ENCODE measurements at places on chromosomes 16 and 17.

- DNase-seq = no peak
Measured at GRCh38 chr17:77600346-77600745, 358.2 kb upstream of the TNRC6C start.

DNA sequence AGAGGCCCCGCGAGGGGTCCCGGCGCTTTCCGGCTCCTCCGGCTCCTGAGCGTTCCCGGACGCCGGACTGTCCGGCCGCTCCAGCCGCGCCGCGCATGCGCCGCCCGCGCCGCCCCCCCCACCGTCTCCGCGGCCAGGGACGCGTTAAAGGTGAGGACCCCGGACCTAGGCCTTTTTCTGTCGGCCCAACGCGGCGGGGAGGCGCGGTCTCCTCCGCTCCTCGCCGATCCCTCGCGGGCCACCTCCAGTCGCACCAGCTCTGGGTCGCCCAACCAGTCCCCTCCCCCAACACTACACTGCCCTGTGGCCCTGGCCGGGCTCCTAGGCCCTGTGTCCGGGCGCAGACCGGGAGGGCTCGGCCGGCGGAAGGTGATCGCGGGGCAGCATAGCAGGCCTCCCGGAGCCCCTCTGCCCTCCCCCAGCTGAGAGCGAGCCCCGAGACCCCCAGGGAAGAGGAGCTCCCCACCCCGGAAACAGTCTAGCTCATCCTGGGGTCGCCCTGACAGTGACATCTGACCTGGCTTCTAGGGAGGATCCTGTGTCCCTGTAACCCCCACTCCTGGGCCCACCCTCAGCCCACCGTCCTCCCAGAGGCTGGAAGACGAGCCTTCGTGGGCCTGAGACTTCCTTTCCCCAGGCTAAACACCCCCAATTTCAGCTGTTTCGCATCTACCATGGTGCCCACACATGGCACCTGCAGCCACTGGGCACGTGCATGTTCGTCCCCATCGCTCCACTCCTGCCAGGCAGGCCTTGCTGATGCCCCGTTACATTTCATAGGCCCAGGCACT is 14.7 kb upstream of the BCAR1 start:
- no peak for DNase-seq

GRCh38 chr17:82296511-82297279 is 20.7 kb downstream of the CD7 start:
- no peak for DNase-seq

GRCh38 chr17:8846768-8847211 is 20.7 kb downstream of the PIK3R6 start:
- no peak for DNase-seq

DNA sequence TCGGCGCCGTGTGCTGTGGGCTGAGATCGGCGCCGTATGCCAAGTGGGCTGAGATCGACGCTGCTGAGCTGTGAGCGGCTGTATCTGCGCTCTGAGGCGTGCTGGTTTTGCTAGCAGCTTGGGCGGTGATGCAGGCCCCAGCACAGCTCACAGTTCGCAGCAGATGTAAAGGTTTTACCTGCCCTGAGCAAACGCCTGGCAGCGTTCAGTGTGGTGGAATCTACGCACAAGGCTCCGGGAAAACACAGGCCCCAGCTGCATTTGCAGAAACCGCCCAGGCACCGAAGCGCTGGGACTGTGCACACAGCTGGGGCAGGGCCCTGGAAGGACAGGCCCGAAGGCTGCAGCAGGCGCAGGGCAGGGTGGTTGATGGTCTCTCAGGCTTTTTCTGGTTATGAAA is 8.0 kb upstream of the ZNF469 start:
- DNase-seq = no peak

GRCh38 chr16:9526791-9527190 is 435.3 kb downstream of the HAPSTR1 start:
- no peak for DNase-seq

- DNase-seq = no peak
Measured at GRCh38 chr17:74446551-74447500, 14.9 kb downstream of the GPRC5C start.

DNA sequence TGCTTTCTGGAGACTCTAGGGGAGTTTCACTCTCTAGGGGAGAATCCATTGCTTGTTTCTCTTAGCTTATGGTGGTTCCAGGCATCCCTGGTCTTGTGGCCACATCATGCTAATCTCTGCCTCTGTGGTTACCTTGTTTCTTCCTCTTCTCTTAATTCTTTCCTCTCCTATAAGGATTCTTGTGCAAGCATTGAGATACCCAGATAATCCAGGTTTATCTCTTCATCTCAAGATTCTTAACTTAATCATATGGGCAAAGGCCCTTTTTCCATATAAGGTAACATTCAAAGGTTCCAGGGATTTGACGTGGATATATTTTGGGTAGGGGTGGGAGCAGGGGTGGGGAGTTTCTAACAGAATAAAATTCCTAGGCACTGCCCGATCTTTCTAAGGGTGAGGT is 32.6 kb downstream of the FAM20A start:
- DNase-seq = no peak

- DNase-seq = peak; percentile 44
Measured at GRCh38 chr16:84648595-84649510, 542 bp downstream of the KLHL36 start.

GRCh38 chr17:38509772-38510420 is 81.6 kb downstream of the ARHGAP23 start:
- no peak for DNase-seq

- no peak for DNase-seq
Measured at GRCh38 chr16:72939247-72939646, 108.7 kb downstream of the ZFHX3 start.

DNA sequence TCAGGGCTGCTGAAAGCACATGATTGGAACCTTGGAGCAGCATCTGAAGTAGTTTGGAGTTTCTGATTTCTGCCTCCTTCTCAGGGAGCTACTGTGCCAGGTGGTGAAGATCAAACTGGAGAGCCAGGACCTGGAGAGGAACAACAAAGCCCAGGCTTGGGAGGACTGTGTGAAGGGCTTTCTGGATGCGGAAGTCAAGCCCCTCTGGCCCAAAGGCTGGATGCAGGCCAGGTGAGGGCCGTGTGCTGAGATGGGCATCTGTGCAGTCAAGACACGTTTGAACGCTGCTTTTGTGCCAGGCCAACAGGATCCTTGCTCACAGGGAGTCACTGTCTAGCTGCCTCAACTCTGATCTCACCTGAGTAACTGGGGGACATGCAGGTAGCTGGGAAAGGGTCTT is 23.8 kb downstream of the UBN1 start:
- no peak for DNase-seq

GRCh38 chr17:40038882-40039513 is 15.2 kb downstream of the MED24 start:
- DNase-seq = no peak

DNA sequence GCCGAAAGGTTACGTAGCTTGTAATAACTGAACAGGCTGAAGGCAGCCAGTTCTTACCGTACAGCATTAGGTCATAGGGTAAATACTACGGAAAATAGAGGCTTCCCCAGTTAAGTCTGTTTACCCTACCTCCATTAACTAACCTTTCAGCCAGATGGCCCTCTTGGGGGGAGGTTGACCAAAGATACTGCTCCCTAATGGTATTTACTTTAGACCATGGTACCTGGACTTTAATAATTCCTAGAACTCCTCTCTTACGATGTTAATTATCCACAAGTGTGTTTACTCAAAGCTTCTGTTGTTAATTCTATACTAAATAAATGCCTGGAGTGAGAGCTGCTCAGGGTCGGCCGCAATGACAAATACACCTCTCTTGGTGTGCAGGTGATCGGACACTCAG is 9.8 kb upstream of the ADAT1 start:
- DNase-seq = no peak

DNA sequence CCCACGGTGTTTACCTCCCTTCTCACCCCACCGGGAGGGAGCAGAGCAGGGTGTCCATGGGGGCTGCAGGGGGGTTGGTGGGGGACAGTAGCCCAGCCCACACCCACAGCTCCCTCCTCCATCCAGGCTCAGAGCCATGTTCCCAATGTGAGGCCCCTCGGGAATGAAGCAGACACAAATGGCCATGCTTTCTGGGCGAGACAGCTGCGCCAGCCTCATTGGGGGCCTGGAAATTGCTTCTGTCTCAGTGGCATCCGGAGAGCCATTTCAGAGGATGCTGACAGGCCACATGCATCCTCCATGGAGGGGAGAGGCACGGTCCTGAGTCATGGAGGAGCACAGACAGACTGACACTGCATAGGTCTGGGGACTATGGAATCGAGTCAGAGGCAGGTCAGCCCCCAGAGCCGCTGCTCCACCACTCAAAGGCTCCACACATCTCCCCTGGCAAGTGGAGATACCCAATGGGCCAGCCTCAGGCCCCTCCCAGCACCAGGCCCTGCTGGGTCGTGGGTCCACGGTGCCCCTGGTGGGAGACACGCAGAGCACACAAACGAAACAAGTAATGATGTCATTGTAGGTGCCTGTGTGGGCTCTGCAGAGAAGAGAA is 59.6 kb upstream of the ENPP7 start:
- no peak for DNase-seq

DNA sequence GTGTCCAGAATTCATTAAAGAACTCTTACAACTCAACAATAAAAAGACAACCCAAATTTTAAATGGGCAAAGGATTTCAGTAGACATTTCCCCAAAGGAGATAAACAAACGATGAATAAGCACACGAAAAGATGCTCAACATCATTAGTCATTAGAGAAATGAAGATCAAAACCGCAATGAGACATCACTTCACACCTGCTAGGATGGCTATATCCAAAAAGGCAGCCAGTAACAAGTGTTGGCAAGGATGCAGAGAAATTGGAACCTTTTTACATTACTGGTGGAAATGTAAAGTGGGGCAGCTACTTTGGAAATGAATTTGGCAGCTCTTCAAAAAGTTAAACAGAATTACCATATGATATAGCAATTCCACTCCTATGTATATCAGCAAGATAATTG is 42.0 kb downstream of the PITPNM3 start:
- no peak for DNase-seq

GRCh38 chr16:68229431-68230175 is 6.3 kb downstream of the ESRP2 start:
- peak; percentile 57 for DNase-seq

DNA sequence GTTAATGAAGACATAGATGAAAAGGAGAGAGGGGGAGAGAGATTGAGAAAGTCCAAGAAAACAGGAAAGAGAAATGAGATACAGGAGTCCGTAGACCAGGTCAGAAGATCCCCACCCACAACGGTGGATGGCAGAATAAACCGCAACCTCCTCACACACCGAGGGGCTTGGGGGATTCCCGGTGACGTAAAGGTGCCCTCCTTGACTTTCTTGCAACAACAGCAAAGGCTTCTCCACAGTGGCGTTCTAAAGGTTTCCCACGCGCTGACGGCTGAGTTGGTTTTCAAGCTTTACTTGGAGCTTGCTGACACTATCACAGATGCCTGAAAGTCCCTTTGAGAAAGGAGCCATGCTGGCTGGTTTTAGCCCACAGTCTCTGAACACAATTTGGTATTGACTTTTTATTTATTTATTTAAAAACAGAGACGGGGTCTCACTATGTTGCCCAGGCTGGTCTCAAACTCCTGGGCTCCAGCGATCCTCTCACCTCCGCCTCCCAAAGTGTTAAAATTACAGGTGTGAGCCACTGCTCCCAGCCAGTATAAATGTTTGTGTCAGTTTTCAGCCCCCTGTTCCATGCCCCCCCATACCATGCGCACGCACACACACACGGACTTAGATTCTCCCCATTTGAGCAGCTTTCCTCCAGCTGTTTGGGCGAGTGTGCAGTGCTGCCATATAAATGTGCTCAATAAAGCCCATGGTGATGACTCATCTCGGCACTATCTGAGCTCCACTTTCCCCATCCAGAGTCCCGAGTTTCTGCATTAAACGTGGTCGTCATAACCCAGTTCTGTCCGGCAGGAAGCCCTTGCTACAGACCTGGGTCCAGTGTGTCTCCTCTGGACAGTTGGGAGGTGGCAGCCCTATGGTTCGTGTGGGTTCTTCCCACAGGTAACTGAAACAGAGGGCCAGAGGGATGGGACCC is 33.0 kb upstream of the SEC14L1 start:
- DNase-seq = peak; percentile 48

GRCh38 chr16:66490774-66491715 is 58.9 kb downstream of the TK2 start:
- no peak for DNase-seq

- peak; percentile 43 for DNase-seq
Measured at GRCh38 chr17:57662644-57663308, 82.3 kb downstream of the CCDC182 start.

DNA sequence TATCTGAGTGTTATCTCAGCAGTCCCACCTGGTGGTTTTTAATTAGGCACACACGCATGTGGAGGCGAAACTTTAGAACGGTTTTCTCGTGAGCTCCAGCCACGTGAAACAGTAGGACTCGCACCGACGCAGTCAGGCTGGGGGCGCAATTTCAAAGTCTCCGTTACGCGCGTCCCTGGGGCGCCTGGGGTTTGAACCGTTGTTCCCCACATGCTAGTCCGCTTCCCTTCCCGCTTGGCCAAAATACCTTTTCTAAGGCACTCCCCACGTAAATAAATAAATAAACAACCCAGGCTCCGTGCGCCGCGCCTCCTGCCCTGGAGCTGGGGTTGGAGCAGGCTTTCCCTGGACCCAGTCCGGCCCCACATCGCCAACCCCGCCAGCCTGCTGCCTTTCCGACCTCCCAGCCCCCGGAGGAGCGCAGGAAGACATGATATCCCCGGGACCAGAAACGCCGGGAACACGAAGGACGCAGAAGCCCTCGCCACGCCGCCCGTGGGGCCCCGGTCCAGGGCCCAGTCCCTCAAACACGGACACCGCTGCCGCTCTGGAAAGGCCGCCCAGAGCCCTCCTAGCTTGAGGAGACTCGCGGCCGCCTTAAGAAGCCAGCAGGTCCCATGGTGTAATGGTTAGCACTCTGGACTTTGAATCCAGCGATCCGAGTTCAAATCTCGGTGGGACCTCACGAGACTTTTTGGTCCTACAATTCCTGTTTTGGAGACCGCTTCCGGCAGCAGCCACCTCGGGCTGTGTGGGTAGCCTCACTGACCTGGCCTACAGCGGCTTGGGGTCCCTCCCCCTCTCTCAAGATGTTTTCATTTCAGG is 18.2 kb downstream of the GNGT2 start:
- DNase-seq = peak; percentile 92

- peak; percentile 15 for DNase-seq
Measured at GRCh38 chr17:56681561-56682266, 88.2 kb downstream of the NOG start.

GRCh38 chr17:2958706-2959222 is 104.6 kb downstream of the OR1D5 start:
- no peak for DNase-seq

- no peak for DNase-seq
Measured at GRCh38 chr17:35760587-35760986, at the start of gene C17orf50. Gene C17orf50, plus strand, starts transcription at chr17:35760887. Its CDS starts 55 bp downstream, at chr17:35760942.
